ENCODE measurements at places on chromosomes 4 and X. TPM values are rescaled to one million over a fixed set of nuclear protein-coding genes. Genes with fewer than 3 reads are reported as not detected.

The RIBC1 gene
- 0.29 TPM for total RNA-seq

The TRAM1L1 gene
- 4.3 TPM for total RNA-seq

The DGAT2L6 gene
- total RNA-seq, result not detected

The ZNF41 gene
- 9.0 TPM for total RNA-seq

Measured in osteoblast (primary cell).